ENCODE measurements at places on chromosomes 1 and 21.

DNA sequence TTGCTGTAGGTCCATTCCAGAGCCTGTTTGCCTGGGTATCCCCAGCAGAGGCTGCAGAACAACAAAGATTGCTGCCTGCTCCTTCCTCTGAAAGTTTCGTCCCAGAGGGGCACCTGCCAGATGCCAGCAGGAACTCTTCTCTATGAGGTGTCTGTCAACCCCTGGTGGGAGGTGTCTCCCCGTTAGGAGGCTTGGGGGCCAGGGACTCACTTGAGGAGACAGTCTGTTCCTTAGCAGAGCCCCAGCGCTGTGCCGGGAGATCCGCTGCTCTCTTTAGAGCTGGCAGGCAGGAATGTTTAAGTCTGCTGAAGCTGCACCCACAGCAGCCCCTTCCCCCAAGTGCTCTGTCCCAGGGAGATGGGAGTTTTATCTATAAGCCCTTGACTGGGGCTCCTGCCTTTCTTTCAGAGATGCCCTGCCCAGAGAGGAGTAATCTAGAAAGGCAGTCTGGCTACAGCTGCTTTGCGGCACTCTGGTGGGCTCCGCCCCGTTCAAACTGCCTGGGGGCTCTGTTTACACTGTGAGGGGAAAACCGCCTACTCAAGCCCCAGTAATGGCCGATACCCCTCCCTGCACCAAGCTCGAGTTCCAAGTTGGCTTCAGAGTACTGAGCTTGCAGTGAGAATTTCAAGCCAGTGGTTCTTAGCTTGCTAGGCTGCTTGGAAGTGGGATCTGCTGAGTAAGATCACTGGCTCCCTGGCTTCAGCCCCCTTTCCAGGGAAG is 8.7 kb upstream of the SLC25A24 start:
- peaks cover 2% of the 10 kb centered on the region for H3K4me1 ChIP-seq
- peaks cover 59% of the 10 kb centered on the region for H3K27me3 ChIP-seq
- DNase-seq, result no peak
- H3K4me3 ChIP-seq, result no peak overlapping the region
- H3K27ac ChIP-seq, result no peak overlapping the region
- H3K36me3 ChIP-seq, result no peaks in the 10 kb centered on the region

DNA sequence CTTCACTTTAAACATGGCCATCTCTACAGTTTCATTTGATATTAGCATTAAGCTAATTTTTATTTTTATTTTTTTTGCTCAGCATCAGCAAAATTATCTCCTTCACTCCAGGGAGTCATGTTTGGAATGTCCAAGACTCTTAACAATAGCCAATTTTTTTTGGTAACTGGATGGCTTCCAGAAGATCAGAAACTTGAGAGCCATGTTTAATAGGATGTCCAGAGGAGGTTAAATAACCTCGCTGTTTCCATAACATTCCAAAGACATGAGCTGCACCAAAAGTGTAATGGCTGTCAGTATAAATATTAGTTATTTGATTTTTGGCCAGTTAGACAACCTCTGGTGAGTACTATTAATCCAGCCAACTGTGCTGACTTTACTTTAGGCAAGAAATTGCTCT is 80.7 kb downstream of the DNTTIP2 start:
- peaks cover 4% of the 10 kb centered on the region for H3K36me3 ChIP-seq
- DNase-seq, result no peak
- no peak overlapping the region for H3K27ac ChIP-seq
- no peaks in the 10 kb centered on the region for H3K27me3 ChIP-seq
- H3K4me1 ChIP-seq, result no peaks in the 10 kb centered on the region

GRCh38 chr1:225941187-225941941 is at the start of gene LEFTY2:
LEFTY2 (minus strand) TSS chr1:225941220; CDS start chr1:225941140, 80 bp downstream.
- H3K4me3 ChIP-seq, result no peak within 1 kb of the TSS
- no peak within 1 kb of the TSS for H3K27ac ChIP-seq
- no peaks in the 10 kb centered on the region for H3K27me3 ChIP-seq
- peaks cover 6% of the 10 kb centered on the region for H3K36me3 ChIP-seq

GRCh38 chr1:186218654-186219352 is 156.2 kb downstream of the TPR start:
- DNase-seq, result no peak
- no peaks in the 10 kb centered on the region for H3K4me1 ChIP-seq
- peaks cover 14% of the 10 kb centered on the region for H3K27me3 ChIP-seq
- no peak overlapping the region for H3K27ac ChIP-seq
- no peaks in the 10 kb centered on the region for H3K36me3 ChIP-seq
- H3K4me3 ChIP-seq, result no peak overlapping the region

GRCh38 chr1:185600641-185601040 is 133.6 kb upstream of the HMCN1 start:
- no peaks in the 10 kb centered on the region for H3K27me3 ChIP-seq
- no peak overlapping the region for H3K4me3 ChIP-seq
- DNase-seq, result no peak
- no peak overlapping the region for H3K27ac ChIP-seq
- peaks cover 7% of the 10 kb centered on the region for H3K4me1 ChIP-seq

DNA sequence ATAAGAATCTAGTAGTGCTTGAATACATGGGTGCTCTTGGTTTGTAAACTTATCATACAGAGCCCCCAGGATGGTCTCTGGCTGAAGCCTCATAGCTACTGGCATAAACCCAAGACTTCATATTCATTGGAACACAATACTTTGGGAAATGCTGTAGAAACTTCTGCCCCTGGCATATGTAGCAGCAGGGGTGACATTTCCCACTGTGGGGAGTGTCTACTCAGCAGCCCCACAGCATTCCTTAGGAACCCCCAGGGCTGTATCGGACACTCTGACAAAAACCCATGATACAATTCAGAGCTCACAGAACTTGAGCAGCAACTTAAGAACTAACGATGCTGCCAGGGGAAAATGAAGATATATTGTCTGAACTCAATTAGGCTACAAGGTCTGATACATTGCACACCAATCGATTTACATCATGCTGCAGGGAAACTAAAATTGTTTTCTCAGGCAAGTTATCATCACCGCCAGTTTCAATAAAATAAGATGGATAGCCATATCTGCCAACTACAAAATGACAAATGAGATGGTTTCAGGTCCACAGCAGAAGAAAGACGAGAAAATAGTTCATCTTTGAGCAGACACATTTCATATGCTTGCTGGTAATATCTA is 181.1 kb upstream of the GREM2 start:
- DNase-seq, result no peak
- H3K36me3 ChIP-seq, result no peaks in the 10 kb centered on the region
- no peaks in the 10 kb centered on the region for H3K4me1 ChIP-seq
- no peak overlapping the region for H3K27ac ChIP-seq
- no peaks in the 10 kb centered on the region for H3K27me3 ChIP-seq

DNA sequence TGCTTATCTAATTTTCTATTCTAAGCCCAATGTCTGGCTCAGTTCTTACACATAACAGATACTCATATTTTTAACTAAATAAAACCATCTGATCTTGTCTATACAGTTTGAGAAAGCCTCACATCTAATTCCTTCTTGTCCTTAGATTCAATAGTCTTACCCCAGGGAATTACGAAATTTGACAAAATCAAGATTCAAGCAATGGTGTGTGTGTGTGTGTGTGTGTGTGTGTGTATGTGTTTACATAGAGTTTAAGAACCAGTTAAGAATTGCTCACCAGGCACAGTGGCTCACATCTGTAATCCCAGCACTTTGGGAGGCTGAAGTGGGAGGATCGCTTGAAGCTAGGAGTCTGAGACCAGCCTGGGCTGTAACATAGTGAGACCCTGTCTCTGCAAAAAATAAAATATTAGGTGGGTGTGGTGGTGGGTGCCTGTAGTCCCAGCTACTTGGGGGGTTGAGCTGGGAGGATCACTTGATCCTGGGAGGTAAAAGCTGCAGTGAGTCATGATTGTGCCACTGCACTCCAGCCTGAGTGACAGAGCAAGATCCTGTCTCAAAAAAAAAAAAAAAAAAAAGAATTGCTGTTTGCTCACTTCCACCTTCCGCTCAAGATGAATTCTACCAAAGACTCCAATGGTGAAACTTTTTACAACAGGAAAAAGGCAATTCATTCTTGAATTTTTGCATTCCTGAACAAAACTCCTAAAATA is 6.2 kb downstream of the WDR64 start:
- peaks cover 2% of the 10 kb centered on the region for H3K36me3 ChIP-seq

Data from effector memory CD8-positive, alpha-beta T cell (primary cell).